ENCODE measurements at places on chromosomes 3 and 15. TPM values are rescaled to one million over a fixed set of nuclear protein-coding genes. Genes with fewer than 3 reads are reported as not detected.

GRCh38 chr3:6785726-6786125, 75.2 kb upstream of the GRM7 start:
- no peaks in the 10 kb centered on the region for H3K36me3 ChIP-seq
- no peak overlapping the region for H3K4me3 ChIP-seq
- no peak overlapping the region for H3K27ac ChIP-seq
- DNase-seq: no peak

Gene OSBPL10
- polyA plus RNA-seq: 12.4 TPM

- no peak overlapping the region for H3K4me3 ChIP-seq
- no peaks in the 10 kb centered on the region for H3K4me1 ChIP-seq
- no peak overlapping the region for H3K27ac ChIP-seq
- H3K36me3 ChIP-seq: no peaks in the 10 kb centered on the region
- H3K27me3 ChIP-seq: no peaks in the 10 kb centered on the region
These were observed 29.3 kb downstream of the FBN1 start for GRCh38 chr15:48616216-48616615.

Gene GMNC
- polyA plus RNA-seq: 0.22 TPM

GRCh38 chr3:197912741-197913476, 37.1 kb upstream of the RPL35A start:
- H3K27me3 ChIP-seq: no peaks in the 10 kb centered on the region
- H3K36me3 ChIP-seq: no peaks in the 10 kb centered on the region
- H3K4me1 ChIP-seq: no peaks in the 10 kb centered on the region

- no peak overlapping the region for H3K27ac ChIP-seq
- H3K27me3 ChIP-seq: peaks cover 15% of the 10 kb centered on the region
- peaks cover 3% of the 10 kb centered on the region for H3K4me1 ChIP-seq
- H3K4me3 ChIP-seq: no peak overlapping the region
- H3K36me3 ChIP-seq: no peaks in the 10 kb centered on the region
These were observed 3.8 kb upstream of the SLCO3A1 start for GRCh38 chr15:91849749-91850161.

Gene FOXL2NB
- polyA plus RNA-seq: not detected

GRCh38 chr15:61974118-61974517, 86.1 kb downstream of the VPS13C start:
- no peaks in the 10 kb centered on the region for H3K4me1 ChIP-seq
- peaks cover 49% of the 10 kb centered on the region for H3K36me3 ChIP-seq
- no peak for DNase-seq
- H3K4me3 ChIP-seq: no peak overlapping the region

Gene TGM4
- polyA plus RNA-seq: 0.04 TPM

- H3K27me3 ChIP-seq: no peaks in the 10 kb centered on the region
- H3K4me1 ChIP-seq: no peaks in the 10 kb centered on the region
These were observed 808.8 kb upstream of the LMCD1 start for GRCh38 chr3:7692866-7693265.
